ENCODE measurements at places on chromosomes 16 and 17. TPM values are rescaled to one million over a fixed set of nuclear protein-coding genes. Genes with fewer than 3 reads are reported as not detected.

The TMEM132E gene
- total RNA-seq = 0.26 TPM

The CCL15 gene
- total RNA-seq = not detected

The NPIPA3 gene
- 1.4 TPM for total RNA-seq

DNA sequence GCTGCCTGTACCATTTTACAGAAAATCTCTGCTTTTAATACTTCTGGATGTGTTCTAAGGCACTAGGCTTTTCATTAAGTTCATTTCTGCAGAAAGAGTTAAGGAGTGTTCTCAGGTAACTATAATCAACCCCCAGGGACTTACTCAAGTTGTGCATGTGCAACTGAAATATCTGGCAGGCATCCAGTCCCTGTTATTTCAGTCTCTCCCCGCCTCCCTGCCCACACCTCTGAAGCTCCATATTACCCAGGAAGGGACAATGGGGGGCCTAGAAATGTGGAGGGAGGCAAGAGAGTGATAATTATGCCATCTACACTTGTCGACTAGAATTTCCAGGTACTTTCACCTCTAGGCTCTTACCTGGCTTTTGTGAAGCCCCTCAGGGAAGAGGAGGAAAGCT is 432.2 kb downstream of the MAF start:
- no peak for DNase-seq

GRCh38 chr17:79612468-79613194 is 1.8 kb upstream of the RBFOX3 start:
- no peak for DNase-seq

DNA sequence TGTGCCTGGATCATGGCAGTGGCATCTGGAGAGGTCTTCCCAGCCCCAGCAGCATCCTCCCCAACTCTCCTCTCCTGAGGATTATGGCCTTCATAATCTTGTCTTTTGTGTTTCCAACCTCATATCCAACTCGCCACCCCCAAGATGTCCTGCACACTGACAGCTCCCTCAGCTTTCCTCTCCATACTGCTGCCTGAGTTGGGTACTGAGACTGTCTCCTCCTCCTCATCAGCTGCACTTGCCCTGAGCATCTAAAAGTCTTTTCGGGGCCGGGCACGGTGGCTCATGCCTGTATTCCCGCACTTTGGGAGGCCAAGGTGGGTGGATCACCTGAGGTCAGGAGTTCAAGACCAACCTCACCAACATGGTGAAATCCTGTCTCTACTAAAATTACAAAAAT is 2.0 kb downstream of the CD300LB start:
- DNase-seq = peak; percentile 48

DNA sequence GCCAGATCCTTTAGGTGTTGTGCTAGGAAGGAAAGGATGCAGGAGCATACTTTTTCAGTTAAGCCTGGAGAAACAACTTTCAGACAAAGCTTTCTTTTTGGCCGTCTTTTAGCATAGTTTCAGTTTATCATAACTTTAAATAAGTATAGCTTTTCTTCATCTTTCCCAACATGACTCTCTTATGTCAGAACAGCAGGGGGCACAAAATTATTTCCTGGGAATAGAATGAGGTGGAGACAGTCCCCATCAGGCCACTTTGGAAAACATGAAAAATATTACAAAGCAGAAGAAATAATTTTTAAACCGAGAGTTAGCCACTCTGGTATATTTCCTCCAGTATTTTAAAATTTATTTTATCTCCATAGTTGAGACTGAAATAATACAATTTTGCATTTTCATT is 387.6 kb downstream of the HAPSTR1 start:
- no peak for DNase-seq

- DNase-seq = peak; percentile 82
Measured at GRCh38 chr16:49832177-49832576, 23.7 kb downstream of the ZNF423 start.

- no peak for DNase-seq
Measured at GRCh38 chr16:86481607-86482006, 28.7 kb upstream of the FOXF1 start.

DNA sequence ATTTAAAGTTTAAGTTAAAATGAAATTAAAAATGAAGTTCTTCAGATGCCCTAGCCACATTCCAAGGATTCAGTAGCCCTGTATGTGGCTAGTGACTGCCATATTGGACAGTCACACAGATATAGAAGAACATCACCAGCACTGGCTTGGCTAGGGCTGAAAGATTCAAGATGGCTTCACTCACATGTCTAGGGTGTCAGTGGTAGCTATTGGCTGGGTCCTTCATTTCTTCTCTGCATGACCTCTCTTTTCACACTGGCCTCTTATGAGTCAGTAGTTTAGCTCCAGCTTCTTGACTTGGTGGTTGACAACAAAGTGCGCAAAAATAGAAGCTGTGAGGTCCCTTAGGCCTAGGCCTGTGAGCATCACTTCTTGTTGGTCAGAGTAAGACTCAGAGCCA is 1.7 kb upstream of the CDC27 start:
- no peak for DNase-seq

DNA sequence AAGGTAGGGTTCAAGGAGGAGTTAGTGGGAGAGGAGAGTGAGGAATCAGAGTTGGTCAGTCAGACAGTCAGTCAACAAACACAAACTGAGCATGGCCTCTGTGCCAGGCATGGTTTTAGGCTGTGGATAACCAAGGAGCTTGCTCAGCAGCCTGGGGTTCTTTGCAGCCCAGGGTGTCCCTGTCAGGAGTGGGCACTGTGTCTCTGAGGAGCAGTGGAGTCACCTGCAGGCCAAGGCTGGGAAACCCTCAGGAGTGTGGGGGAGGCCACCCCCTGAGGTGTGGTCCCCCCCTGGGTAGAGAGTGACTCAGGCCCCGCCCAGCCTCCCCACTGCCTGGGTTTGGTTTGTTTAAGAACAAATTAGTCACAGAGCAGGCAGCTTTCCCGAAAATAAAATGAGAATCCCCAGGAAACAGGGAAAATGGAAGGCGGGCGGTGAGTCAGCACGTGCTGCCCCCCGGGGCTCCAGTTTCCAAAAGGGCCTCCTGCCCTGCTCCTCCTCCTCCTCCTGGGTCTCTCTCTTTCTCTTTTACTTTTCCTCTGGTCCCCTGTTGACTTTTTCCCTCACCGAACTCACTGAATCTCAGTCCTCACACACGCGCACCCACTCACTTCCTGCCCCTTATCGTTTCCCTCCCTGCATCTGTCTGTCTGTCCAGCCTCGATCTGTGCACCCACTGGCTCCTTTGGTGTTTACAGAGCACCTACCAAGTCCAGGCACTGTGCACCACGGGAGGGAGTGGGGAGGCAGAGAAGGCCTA is 44.3 kb downstream of the SOCS3 start:
- DNase-seq = peak; percentile 94

DNA sequence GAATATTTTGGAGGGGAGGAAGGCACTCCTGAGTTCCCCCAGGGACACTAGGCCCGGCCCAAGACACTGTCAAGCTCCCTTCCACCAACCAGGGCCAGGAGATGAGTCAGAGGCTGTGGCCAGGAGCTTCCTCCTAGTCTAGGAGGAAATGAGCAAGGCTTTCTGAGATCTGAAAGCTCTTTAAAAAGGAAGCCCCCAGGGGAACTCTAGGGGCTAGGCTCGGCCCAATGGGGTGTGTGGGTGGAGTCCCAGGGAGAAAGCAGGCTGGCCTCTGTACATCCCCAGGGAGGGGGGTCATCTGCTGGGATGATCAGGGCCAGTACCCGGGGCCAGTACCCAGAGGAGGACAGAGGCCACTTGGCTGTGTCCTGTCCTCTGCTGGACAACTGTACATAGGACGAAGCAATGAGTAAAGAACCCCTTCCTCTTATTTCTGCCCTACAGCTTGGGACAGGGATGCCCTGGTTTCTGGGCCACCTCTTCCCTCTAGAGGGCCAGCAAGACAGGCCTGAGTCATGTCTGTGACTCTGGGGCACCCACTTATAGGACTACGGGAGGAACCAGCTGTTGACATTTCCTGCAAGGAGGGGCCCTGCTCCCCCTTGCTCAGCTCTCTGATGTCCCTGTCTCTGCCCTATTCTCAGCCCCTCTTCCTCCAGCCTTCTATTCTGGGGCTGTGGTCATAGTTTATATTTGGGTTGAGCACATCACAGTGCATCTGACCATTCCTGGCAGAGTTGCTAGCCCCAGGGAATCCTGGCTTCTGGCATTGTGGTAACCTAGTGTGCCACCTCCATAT is 2.7 kb downstream of the FHOD1 start:
- peak; percentile 84 for DNase-seq

- DNase-seq = no peak
Measured at GRCh38 chr16:12508054-12508453, 295.6 kb downstream of the CPPED1 start.

DNA sequence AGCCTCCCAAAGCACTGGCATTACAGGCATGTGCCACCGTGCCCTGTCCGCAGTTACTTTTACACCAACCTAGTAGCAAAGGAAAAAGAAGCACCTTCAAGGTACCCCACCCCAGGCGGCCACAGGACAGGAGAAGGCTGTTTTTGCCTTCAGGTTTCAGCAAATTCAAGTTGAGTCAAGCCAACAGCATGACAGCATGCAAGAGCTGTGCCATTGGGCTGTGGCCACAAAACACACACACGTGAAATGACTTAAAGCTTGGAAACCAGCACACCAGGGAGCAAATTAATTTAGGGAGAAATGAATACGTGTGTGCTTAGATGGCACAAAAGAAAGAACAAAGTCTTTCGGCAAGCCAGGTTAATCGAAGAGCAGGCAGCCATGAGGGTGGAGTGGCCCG is 39.7 kb downstream of the ERCC4 start:
- no peak for DNase-seq

Measured in right atrium auricular region (tissue), 2 donors.